Nucleus accumbens (tissue), 56 donors: ENCODE measurements at places on chromosomes 12 and 14.

GRCh38 chr12:100141998-100142850 is 450 bp downstream of the BLTP3B start:
- DNase-seq, result peak; percentile 60

GRCh38 chr12:76804435-76804976 is 40.6 kb downstream of the ZDHHC17 start:
- DNase-seq, result no peak

- no peak for DNase-seq
Observed at GRCh38 chr12:34298176-34298970, 276.1 kb downstream of the ALG10 start.

DNA sequence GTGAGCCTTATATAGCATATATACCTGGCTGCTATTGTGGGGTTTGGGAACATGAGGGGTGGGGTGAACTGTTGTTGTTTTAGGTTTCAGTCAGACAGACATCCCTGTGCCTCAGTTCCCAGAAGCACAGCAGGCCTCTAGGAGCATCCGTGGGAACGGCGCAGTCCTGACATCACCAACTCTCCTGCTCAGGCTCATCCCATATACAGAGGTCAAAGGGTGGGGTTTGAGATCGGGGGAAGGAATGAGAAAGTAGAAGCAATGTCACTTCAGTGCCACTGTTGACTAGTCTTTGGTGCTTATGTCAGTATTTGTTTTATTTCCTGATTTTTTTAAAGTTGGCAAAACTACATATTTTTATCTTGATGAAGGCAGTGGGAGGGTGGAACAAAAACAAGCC is 43.1 kb upstream of the A2ML1 start:
- DNase-seq, result no peak

DNA sequence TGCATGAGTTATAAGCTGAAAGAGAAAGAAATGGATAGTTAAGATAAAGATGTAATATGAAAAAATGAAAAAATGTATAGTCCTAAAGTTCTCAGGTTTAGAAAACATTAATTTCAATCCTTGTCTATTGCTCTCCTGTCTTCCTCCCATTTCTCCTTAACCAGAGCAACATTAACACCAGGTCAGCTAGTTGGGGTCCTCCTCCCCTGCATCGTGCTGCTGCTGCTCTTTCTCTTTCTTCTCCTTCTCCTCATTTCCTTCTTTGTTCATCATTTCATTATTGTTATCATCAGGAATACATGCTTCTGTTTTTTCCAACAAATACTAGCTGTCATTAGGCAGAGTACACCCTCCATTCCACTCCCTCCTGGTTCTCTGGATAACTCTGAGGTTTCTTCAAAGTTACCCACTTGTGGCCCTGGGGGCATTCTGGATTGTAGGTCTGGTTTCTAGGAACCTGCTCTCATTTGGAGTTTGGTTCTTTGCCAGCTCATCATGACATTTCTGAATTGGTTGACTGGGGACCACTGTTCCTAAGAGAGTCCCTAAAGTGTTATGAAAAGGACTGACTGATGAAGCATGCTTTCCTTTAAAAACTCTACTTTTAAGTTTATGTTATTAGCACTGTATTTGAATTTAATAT is 17.0 kb downstream of the ACSS3 start:
- DNase-seq, result no peak

- no peak for DNase-seq
Observed at GRCh38 chr12:85642808-85643207, 193.4 kb downstream of the RASSF9 start.

DNA sequence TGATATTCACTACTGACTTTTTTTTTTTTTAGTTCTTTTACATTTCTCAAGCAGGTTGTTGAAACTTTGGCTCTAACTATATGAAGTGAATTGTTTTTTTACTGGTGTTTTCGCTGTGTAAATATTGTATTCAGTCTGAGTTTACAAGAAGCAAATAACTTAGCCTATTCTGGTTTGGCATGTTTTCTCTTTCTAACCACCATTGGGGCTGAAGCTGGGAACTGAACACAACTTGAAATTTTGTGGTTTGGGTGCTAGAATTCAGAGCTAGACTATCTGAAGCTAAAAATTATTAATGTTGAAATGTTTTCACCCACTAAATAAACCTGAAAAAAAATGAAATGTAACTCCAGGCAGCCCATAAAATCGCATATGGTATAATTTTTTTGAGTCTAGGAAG is 37.2 kb downstream of the RAD51B start:
- no peak for DNase-seq

DNA sequence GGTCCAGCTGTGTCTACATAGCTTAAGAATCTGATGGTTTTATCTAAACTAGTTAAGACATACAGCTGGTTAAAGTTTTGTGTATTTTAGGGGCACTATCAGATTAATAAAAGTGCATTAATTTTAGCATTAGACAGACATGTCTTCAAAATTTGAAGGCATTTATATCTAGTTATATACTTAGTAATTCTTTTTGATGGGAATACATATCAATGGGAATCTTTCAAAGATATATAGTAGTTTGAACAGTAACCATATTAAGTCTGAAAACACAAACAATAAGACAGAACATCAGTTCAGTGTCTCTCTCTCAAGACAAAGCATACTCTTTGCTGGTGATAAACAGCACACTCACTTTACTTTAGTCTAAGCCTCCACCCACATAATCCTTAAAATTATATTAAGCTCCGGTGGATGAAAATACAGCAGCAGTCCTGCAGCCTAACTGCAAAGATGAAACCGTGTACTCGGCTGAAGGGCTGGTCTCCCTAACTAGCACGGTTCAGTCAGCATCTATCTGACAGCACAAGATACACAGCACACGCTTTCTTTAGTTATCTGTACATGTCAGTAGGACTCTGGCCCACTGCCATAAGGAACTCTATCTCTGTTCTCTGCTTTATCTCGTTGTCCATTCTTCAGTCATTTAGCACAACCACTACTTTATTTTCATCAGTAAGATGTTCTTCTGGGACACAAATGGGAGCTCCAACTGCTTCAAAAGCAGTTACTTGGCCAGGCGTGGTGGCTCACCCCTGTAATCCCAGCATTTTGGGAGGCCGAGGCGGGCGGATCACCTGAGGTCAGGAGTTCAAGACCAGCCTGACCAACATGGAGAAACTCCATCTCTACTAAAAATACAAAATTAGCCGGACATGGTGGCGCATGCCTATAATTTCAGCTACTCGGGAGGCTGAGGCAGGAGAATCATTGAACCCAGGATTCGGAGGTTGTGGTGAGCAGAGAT is 80.5 kb downstream of the MED13L start:
- DNase-seq, result no peak

DNA sequence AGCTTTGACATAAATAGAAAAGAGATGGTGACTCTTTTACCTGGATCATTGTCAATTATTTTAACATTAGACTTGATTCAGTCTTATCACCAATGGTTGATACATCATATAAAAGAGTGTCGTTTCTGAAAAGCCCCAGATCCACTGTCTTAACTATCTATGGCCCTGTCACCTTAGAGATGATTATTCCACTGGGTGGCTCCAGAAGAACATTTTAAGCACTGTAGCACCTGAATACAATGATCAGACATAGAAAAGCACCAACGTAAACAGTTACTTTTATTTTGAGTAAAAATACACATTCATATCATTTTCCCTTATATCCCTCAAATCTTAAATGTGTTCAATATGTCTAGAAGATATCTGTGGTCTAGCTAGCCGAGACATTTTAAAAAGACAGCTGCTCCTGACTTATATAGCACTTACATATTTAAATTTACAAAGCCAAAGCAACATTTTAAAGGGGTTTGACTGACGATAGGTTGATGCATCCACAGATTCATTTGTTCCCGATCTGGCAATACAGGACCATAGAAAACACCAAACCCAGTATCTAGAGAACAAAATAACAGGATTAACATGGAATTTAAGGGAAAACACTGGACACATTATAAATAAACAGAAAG is 32.9 kb downstream of the TSPAN8 start:
- no peak for DNase-seq

DNA sequence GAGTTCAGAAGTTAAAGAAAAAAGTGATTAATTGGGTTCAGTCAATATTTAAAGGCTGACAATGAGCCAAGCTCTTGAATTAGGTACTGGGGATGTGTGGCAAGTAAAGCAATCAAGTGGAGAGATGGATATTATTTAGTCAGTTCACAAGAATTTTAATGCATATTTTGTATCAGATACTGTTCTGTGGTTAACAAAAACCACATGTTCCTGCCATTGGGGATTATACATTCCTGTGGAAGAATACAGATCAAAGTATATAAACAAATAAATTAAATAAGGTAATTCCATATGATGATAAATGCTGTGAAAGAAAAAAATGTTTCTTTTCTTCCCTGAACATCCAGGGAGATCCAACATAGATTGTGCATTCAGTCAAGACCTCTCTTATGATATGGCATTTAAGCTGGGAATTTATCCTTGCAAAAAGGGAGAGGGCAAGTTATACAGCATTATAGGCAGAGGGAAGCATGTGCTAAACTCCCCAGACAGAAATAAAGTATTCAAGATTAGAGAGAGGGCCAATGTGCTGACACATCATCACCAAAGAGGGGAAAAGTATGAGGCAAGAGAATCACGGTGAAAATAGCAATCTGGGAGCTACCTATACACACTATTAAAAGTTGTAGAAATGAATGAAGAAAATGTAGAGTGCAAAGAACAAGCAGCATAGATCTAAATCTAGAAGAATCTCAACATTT is 17.6 kb upstream of the A2M start:
- no peak for DNase-seq

DNA sequence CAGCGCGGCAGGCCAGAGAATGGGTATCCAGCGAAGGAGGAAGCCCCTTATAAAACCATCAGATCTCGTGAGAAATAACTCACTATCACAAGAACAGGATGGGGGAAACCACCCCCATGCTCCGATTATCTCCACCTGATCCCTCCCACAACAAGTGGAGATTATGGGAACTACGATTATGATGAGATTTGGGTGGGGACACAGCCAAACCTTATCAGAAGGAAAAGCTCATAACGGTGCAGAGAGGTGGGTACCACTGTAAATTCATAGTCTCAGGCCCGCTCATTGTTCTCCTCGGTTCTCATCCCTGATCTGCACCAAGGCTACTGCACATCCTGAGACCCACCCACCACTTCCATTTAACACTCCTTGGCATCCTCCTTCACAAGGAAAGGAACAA is 326.5 kb downstream of the MED13L start:
- no peak for DNase-seq
